Stimulated activated CD8-positive, alpha-beta memory T cell treated with anti-CD3 and anti-CD28 coated beads, Interleukin-7, amount 100 ng/mL, for 1 hour (primary cell): ENCODE measurements at places on chromosomes 16 and 17.

- no peak for DNase-seq
Observed at GRCh38 chr16:66003201-66003600, 363.3 kb upstream of the CDH5 start.

DNA sequence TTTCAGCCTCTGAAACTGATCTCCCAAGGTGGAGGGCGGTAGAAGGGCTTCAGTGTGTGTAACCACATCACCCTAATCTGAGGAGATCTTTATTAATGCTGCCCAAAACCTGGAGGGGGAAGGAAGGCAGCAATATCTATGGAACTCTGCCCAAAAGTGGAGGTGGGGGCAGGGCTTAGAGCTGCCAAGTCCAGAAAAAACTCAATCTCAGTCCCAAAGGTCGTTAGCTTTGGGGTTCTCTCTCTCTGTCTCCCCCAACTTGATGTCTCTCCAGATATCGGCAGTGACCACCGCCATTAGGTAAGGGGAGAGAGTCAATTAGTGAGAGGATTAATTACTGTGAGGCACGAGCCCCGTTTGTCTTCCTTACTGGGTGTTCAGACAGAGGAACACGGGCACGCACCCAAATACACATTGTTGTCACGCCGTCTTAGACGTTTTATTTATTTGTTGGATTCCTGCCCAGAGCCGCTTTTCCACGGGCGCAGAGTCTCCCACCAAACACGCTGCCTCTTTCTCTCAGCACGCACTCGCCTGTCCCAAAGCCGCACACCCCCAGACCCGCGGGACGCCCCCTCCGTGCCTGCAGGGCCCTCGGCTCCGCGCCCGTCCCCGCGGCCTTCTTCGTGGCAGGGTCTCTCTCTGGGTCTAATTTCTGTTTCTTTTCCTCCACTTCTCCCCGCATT, 5.4 kb upstream of the LHX1 start:
- DNase-seq = no peak

- no peak for DNase-seq
Observed at GRCh38 chr17:42333053-42333452, 44.8 kb downstream of the STAT5A start.

DNA sequence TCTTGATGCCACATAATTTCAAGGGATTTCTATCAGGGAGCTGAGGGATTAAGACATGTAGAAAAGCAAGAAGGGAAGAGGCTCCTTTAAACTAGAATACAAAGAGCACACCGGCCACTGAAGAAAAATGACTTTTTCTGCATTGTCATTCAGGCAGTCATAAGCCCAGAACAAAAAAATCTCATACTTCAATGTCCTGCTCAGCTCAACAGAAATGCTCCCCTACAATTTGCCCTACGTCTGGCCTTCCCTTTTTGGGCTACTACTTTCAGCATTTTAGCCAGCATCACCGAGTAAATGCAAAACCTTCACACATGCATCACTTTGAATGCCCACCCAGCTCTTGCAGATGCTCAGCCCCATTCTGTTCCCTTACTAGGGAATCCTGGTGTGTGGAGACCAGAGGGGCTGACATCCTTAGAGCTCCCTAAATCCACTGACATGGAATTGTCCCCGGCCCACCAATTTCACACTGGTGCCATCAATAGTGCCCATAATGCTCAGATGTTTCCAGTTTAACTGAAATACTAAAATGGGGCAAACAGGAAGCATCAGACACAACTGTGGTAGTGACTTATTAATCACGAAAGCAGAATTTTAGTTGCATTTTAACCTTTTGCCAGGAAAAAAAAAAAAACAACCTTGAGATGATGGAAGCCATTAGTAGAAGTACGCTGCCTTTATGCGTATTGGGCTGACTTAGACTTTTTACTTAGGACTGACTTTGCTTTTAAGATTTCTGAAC, 2.7 kb downstream of the MAP3K14 start:
- no peak for DNase-seq

- DNase-seq = no peak
Observed at GRCh38 chr16:13999071-13999894, 71.8 kb upstream of the MRTFB start.

- no peak for DNase-seq
Observed at GRCh38 chr16:17476414-17477259, 5.9 kb upstream of the XYLT1 start.

- no peak for DNase-seq
Observed at GRCh38 chr16:27439271-27440018, 37.5 kb downstream of the IL21R start.

GRCh38 chr17:12089809-12090384, 69.2 kb downstream of the MAP2K4 start:
- no peak for DNase-seq

GRCh38 chr16:69814561-69814960, 52.4 kb downstream of the WWP2 start:
- no peak for DNase-seq

GRCh38 chr17:82898976-82899514, 59.2 kb upstream of the ZNF750 start:
- no peak for DNase-seq

DNA sequence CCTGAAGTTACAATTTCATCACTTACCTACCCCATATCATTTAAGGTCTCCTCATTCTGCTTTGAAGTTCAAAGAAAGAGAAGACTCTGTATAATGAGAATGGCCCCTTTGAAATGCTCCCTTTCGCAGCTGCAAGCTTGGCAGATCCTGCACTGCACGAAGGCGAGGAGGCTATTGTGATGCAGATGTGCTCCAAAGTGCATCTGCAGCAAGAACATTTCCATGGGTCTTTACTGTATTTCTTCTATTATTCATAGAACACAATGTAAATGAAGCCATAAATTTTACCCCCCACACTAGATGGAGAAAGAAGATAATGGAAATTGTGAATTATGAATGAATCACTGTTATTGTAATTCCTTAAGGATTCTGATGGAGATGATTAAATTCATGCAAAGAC, 178.7 kb downstream of the CHD9NB start:
- no peak for DNase-seq

- DNase-seq = no peak
Observed at GRCh38 chr16:6663668-6664067, 669.0 kb upstream of the RBFOX1 start.

- DNase-seq = no peak
Observed at GRCh38 chr17:15909481-15909991, 35.4 kb upstream of the ADORA2B start.

- no peak for DNase-seq
Observed at GRCh38 chr17:75895370-75896155, 1.2 kb downstream of the TRIM65 start.

DNA sequence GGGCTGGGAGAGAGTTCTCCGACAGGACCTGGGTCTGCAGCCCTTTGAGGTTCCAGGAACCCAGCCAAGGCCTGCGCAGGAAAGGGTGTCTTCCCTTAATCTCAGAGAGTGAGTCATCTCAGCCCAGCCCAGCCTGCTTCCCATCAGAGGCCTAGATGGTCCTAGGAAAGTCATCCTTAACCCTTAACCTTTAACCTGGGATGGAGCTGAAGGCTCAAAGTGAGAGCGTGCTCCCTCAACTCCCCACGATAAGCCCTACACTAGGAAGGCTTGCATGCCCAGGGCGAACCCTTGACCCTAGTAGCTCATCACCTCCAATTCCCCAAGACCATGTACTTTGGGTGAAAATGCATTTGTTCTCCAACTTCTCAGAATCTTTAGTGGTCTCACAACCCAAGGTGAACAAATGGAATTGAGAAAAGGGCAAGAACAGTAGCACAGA, 4.8 kb upstream of the ATXN7L3 start:
- DNase-seq = no peak

GRCh38 chr17:32283745-32284201, 18.1 kb downstream of the RHBDL3 start:
- no peak for DNase-seq

GRCh38 chr17:81029859-81030258, 5.1 kb upstream of the BAIAP2 start:
- no peak for DNase-seq

- no peak for DNase-seq
Observed at GRCh38 chr17:37261286-37261685, 114.5 kb upstream of the C17orf78 start.

DNA sequence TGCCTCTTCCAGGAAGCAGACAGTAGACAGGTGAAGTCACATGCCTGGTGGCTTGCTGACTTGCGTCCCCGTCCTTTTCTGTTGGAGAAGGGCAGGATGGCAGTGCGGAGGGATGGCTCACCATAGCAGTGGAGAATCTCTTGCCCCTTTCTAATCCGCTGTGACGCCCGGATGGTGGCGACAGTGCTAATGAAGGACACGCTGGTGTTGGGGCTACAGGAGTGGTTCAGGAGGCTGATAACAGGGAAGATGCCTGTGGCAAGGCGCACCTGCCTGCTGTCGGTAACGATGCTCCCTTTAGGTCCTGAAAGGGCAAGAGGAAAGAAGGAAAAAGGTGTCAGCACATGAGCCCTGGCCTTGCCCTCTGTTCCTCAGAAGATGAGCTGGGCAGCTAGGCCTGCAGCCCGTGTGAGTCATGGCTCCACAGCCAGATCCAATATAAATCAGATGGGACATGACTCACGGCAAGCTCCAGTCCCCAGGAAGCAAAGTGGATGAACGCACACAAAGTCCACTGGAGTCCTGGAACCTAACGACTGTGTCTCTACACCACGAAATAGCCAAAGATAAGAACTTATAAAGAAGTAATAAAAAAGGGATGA, 25.5 kb downstream of the SERPINF1 start:
- no peak for DNase-seq

DNA sequence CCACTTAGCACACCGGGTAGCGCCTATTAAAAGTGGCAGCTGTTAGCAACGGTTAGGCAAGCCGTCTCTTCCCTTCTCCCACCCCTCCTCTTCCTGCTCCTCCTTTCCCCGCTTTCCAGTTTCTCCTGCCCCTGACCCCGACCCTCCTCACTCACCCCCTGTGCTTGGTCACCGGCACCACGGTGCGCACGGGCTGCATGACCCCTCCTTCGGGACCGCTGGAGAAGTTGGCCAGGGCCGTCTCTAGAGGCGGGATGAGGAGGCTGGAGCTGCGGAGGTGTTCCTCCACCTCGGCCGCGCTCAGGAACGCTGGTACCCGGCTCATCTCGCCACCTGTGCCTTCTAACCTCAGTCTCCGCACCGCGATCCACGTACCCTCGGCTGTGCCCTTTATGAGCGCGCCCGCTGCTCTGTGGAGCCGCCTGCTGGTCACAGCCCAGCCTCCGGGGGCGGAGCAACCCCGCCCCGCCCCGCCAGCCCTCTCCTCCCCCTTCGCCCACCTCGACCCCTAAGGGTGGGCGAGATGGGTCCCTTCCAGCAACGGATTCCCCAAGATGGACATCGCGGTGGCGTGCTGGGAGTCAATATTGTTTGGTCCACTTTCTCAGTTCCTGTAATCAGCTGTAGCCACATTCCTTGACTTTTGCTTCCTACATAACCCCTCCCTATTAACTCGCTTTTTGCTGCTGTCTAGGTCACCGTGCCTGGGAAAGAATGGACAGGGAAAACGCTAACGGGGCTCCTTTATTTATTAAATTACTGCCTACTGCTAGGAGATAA, at the start of gene CRYM:
Gene CRYM, minus strand, starts transcription at position 364 of the 780 bp plus-strand sequence. Its CDS starts 39 bp downstream, at position 325.
- DNase-seq = no peak

DNA sequence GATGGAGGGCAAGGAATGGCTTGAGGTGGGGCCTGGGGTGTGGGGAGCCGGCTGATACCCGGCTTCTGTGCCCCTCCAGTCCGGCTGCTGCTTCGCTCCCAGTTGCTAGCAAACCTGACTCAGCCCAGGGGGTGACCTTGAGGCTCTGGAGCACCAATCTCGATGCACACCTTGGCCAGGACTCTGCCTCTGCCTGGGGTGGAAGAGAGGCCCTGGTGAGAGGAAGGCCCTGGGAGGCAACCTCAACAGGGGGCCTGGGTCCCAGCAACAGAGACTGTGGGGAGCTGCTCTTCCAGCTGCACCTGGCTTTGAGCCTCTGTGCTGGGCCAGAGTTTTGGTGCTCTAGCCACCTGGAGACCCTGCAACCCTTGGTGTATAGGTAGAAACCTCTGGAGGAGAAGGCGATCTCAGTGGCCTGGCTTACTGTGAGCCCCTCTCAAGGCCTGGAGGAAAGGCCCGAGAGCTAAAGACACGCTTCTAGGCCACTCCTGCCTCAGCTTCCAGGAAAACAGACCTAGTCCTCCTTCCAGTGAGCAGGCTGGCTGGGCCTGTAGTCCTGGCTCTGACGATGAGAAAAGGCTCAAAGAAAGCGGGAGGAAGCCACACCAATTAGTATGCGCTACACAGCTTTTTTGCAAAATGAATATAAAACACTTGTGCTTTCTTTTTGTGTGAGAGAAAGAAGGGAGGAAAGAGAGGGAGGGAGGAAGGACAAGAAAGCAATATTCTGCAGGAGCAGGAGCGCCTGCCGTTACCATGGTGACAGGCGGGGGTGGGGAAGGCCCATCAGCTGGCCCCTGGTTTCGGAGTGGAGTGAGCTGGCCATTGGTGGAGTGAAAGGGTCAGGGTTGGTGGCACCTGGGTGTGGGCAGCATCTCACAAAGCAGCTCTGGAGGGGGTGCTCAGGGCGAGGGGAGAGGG, 51.0 kb downstream of the VAC14 start:
- no peak for DNase-seq

- DNase-seq = no peak
Observed at GRCh38 chr16:30340621-30341020, 14.5 kb downstream of the CD2BP2 start.
